ENCODE measurements at places on chromosomes 5 and 9. TPM values are rescaled to one million over a fixed set of nuclear protein-coding genes. Genes with fewer than 3 reads are reported as not detected.

DNA sequence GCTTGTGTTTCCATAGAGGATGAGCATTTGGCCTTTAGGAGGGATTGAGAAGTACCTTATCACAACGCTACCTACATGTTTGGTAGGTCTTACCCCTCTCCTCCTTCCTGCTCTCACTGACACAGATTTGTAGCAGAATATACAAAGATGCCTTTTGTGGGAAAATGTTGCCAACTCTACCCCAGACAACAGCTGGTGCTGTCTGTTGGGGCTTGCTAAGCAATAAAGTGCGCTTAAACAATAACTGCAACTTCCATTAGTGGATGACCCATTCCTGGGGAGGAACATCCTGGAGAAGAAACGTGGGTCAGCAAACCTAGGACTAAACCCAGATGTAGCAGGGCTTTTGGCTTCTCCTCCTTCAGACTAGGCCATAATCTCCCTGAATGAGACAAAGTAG is 174.3 kb downstream of the EFNA5 start:
- no peak for DNase-seq

DNA sequence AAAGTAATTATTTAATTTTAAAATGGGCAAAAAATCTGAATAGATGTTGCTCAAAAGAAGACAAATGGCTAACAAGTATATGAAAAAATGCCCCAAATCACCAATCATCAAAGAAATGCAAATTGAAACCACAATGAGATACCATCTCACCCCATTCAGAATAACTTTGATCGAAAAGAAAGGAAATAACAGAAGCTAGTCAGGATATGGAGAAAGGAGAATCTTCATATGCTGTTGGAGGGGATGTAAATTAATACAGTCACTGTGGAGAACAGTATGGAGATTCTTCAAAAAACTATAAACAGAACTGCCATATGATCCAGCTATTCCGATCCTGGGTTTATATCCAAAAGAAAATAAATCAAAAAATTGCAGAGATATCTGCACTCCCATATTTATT is 418.5 kb upstream of the RGMB start:
- no peak for DNase-seq

- no peak for DNase-seq
Measured at GRCh38 chr9:4207881-4208615, 91.8 kb downstream of the GLIS3 start.

- no peak for DNase-seq
Measured at GRCh38 chr5:90095292-90096060, 314.1 kb downstream of the CETN3 start.

GRCh38 chr5:122332599-122333555 is 20.8 kb downstream of the SNCAIP start:
- DNase-seq, result no peak

DNA sequence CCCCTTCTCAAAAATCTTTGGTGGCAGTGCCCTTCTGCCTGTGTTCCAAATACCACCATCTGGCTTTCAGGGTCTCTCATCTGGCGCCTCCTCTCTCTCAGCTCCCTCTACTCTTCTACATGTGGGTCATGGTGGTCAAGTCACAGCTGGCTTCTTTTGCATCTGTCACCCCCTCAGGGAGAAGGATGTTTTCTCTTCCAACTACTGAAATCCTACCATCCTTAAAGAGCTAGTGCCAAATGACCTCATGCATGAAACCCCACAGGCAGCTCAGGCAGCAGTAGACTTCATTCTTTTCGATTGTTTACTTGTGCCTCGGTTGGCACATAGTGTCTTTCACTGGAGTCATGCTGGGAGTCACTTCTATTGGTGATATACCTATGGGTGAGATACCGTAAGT is 219.2 kb downstream of the DCP2 start:
- no peak for DNase-seq

DNA sequence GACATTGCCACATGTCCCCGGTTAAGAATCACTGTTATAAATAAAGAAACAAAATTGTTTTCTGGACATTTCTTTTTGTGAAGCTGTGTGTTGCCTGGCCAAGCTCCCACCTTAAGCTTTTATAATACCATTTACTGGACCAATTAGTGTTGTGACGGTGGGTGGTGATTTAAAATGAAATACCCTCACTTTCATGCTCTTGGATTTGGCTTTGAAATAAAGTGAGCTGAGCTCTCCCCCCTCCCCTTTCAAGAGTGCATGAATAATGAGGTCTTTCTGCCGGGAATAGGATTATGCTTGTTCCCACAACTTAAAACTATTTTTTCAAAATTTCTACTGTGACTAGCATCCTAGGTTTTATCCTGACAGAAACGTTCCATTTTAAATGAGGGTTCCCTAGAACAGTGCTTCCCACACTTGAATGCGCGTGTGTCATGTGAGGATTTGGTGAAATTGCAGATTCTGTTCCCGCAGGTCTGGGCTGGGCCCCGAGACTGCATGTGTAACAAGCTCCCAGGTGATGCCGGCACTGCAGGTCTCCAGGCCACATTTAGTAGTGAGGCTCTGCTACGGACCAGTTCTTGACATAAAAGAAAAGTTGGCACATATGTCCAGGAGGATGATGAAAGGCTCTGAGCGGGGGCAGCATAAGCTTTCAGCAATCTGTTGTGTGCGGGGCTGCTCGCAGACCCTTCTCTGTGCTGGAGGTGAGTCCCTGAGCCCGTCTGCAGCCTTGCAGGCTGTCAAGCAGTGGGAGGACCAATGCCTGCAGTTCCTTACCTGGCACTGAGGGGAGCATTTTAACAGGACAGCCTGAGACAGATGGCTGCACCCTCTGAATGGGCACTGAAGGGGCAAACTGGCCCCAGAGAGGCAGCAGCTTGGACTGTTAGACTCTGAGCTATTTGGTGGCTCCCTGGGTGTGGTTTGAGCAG is 24.4 kb downstream of the IQGAP2 start:
- no peak for DNase-seq

DNA sequence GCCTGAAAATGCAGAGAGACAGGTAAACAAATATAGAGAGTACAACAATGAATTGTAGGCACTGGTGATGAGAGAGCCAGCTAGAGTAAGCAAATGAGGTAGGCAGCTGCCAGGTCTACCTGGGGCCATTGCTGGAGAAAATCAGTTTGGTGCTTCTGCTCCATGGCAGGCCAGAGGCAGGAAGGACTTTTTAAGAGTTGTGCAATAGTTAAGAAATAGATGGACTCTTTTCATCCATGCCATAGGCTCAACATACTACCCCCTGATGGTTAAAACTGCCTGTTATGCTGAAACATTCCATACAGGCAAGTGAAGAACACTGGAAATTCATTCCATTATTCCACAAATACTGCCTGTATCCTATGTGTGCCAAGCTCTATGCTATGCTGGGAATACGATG is 86.5 kb upstream of the CCDC112 start:
- no peak for DNase-seq

GRCh38 chr5:170761708-170762066 is 21.8 kb upstream of the GABRP start:
- no peak for DNase-seq

GRCh38 chr9:17900606-17901005 is 321.7 kb downstream of the SH3GL2 start:
- DNase-seq, result no peak

GRCh38 chr5:39714036-39714698 is 289.4 kb upstream of the DAB2 start:
- DNase-seq, result peak; percentile 74

DNA sequence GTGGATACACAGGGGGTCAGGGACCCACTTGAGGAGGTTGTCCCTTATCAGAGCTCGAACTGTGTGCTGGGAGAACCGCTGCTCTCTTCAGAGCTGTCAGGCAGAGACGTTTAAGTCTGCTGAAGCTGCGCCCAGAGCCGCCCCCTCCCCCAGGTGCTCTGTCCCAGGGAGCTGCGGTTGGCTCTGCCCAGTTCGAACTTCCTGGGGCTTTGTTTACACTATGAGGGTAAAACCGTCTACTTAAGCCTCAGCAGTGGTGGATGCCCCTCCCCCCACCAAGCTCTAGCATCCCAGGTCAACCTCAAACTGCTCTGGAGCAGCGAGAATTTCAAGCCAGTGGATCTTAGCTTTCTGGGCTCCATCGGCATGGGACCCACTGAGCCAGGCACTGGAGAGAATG is 15.9 kb downstream of the SRD5A1 start:
- DNase-seq, result no peak

DNA sequence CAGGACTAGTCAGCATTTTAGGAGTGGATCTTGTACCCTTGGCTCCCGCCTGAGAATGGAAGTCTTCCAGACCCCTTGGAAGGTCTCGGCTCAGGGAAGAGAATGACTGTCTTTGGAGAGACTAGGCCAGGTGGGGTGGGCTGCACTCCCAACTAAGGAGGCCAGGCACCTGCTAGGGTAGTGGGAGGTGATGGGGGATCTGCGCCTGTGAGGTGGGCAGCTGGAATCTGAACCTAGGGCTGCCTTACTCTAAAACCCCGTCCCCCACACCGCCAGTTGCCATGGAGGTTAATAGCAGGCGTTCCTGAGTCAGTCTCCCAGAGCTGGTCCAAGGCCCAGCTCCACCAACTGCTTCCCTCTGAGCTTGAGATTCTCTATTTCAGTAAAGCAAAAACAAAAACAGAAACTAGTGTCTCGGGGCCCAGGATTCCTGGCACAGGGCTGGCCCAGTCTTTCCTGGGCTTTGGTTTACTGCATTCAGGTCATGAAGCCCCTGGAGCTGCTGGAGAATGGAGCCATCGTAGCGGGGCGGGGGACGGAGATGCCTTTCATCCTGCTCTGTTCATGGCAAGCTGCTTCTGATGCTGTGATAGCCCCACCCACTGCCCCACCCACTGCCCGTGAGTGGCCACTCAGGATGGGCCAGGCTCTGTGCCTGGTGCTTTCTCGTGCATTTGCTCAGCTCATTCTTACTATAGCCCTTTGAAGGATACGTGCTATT is 57.5 kb downstream of the DAB2IP start:
- no peak for DNase-seq

GRCh38 chr9:83219924-83220438 is 157.0 kb upstream of the RASEF start:
- DNase-seq, result no peak

- DNase-seq, result peak; percentile 70
Measured at GRCh38 chr5:141878186-141878710, at the start of gene PCDH1. Gene PCDH1 (minus strand): TSS chr5:141878410. CDS start chr5:141878262, 148 bp downstream.

DNA sequence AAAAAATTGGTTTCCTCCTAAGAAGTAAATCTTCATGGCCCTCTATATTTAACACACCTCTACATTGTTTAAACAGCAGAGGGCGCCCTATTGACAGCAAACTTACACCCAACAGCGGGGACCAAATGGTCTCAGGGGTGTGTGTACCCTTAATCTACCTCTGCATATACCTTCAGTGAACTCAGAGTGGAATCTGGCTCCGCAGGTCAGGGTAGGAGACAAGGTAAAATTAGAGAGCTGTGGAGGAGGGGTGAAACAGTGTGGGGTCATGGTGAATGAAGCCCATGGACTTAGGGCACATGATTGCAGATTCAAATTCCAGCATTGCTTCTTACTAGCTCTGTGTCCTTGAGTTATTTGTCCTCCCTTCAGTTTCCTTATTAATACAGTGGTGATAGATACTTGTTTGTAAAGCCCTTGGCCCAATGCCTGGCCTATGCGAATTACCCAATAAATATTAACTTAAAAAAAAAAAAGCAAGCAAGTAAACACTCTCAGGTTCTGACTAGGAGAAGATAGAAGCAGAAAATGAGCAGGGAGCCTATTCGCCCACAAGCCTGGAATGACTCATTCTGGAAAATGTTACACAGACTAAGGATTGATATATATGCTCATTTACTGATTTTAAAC is 122.9 kb downstream of the CAVIN4 start:
- no peak for DNase-seq

GRCh38 chr5:95664204-95664786 is 17.7 kb downstream of the RFESD start:
- no peak for DNase-seq

- no peak for DNase-seq
Measured at GRCh38 chr5:80069918-80070318, 34.8 kb downstream of the THBS4 start.

- no peak for DNase-seq
Measured at GRCh38 chr5:32115985-32116384, 58.1 kb downstream of the GOLPH3 start.

DNA sequence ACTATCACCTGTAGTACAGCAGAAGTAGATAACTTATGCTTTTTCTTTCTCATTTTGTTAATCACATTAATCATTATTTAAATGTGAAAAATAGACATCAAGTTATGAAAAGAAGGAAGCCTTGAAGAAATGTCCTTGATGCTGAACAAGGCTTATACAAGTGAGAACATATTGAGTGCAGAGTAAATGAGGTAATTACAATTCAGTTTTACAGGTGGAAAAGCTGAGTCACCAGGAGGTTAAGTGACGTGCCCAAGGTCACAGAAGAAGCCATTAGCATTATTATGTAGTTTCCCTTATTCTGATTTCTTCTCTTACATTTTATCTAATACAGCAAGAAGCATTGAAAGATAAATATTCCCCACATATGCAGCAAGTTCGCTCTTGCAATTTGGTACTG is 998.5 kb upstream of the CDH6 start:
- no peak for DNase-seq

- DNase-seq, result no peak
Measured at GRCh38 chr5:179827680-179828079, 7.0 kb downstream of the SQSTM1 start.

DNA sequence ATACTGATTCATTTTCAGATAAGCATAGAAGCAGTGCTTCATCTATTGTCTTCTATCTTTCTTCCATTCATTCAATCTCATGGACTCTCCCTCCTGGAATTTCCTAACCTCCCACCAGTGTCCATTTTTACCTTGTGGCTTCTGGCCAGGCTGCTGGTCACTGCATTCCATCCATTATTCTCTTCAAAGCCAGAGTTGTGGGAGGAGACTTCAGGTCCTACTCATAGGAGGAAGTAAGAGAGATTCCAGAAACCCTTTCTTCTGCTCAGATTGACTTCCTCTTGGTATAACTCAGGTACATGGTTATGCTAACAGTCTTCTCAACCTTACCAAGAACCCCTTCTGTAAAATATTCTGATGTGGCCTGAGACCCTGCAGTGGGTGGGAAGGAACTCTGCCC is 153.3 kb upstream of the SLC12A2 start:
- DNase-seq, result peak; percentile 89

Gene SHROOM1
- 23.3 TPM for total RNA-seq

Gene PTGR1
- 611 TPM for total RNA-seq

Gene GPR150
- 0.17 TPM for total RNA-seq

Gene IFNK
- total RNA-seq, result not detected

Gene CMBL
- 286 TPM for total RNA-seq

Gene SH3GLB2
- 213 TPM for total RNA-seq

Gene ELOVL7
- 24.3 TPM for total RNA-seq

Gene SLC4A9
- total RNA-seq, result 0.20 TPM

Gene COL5A1
- total RNA-seq, result 15.2 TPM

Gene C7
- not detected for total RNA-seq

Measured in PC-9 (cell line).